ENCODE measurements at places on chromosomes 16 and 17. TPM values are rescaled to one million over a fixed set of nuclear protein-coding genes. Genes with fewer than 3 reads are reported as not detected.

DNA sequence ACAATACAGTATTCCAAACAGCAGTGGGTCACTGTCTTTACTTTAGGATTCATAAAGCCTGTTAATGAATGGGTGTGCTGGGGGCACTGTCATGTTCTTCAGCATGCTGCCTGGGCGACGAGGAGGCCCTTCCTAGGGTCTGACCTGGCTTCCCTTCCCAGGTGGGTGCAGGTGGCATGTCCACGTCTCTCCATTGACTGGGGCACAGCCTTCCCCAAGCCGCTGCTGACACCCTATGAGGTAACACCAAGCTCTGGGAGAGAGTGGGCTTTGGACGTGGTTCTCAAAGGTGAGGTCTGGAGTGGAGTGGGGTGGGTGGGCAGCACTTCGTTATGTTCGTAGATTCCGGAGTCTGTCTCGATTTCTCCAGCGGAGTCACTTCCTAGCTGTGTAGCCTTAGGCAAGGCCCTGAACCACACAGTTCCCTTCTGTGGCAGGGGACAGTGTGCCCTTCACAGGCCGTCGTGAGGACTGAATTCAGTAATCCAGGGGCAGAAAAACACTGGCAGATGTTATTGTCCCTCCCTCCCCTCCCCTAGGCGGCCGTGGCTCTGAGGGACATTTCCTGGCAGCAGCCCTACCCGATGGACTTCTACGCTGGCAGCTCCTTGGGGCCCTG lies 771 bp upstream of the OVCA2 start:
- H3K27ac ChIP-seq, result peak overlapping the region; percentile 89
- peaks cover 19% of the 10 kb centered on the region for H3K36me3 ChIP-seq

NUPR1 gene
- total RNA-seq, result not detected

DNA sequence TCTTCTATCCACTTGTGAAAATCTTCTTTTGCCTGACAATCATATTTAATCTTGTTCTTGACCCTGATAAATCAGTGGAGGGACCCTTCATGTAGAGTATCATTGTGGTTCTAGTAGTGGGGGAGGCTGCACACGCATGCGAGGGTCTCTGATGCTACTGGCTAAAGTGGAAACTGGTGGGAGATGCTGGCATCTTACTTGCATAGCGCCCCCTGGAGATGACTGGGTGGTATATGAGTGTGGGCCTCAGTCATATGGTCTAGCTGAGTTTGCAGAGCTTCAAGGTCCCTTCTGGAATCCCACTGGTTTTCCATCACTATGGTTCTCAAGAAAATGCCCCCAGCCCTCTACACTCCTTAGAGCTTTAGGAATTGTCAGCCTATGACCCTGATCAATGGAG lies 236.4 kb upstream of the AXIN2 start:
- no peaks in the 10 kb centered on the region for H3K4me1 ChIP-seq
- H3K4me3 ChIP-seq, result no peak overlapping the region
- H3K36me3 ChIP-seq, result peaks cover 8% of the 10 kb centered on the region
- DNase-seq, result no peak
- no peaks in the 10 kb centered on the region for H3K27me3 ChIP-seq

TP53TG3F gene
- not detected for total RNA-seq

MYH1 gene
- not detected for total RNA-seq

GRCh38 chr16:68328151-68328859 lies 17.5 kb downstream of the PRMT7 start:
- peaks cover 9% of the 10 kb centered on the region for H3K36me3 ChIP-seq
- no peak overlapping the region for H3K4me3 ChIP-seq
- peaks cover 16% of the 10 kb centered on the region for H3K4me1 ChIP-seq
- no peaks in the 10 kb centered on the region for H3K27me3 ChIP-seq
- DNase-seq, result peak; percentile 65

DNA sequence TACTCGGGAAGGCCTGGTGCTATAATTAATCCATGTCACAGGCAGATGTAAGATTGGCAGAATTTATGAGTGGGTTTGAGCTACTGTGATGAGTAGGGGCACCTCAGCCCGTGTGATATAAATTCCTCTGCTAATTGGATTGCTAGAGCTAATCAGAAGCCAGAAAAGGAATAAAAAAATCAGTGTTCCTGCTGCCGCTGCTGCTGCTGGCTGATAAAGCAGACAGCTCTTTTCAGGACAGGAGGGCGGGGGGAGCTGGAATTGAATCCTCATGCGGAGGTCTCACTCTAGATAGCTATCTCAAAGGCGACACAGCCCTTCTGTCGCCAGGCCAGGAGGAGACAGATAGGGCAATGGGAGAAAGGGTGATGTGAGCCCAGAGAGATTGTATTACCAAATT lies 182.7 kb upstream of the ZFHX3 start:
- peaks cover 24% of the 10 kb centered on the region for H3K27me3 ChIP-seq
- H3K4me1 ChIP-seq, result peaks cover 32% of the 10 kb centered on the region
- no peak overlapping the region for H3K4me3 ChIP-seq
- no peak for DNase-seq
- H3K27ac ChIP-seq, result no peak overlapping the region

- H3K27ac ChIP-seq, result no peak overlapping the region
- H3K36me3 ChIP-seq, result peaks cover 9% of the 10 kb centered on the region
- no peaks in the 10 kb centered on the region for H3K27me3 ChIP-seq
- H3K4me3 ChIP-seq, result no peak overlapping the region
These were observed 395 bp downstream of the STXBP4 start for GRCh38 chr17:54968988-54969332.

DNA sequence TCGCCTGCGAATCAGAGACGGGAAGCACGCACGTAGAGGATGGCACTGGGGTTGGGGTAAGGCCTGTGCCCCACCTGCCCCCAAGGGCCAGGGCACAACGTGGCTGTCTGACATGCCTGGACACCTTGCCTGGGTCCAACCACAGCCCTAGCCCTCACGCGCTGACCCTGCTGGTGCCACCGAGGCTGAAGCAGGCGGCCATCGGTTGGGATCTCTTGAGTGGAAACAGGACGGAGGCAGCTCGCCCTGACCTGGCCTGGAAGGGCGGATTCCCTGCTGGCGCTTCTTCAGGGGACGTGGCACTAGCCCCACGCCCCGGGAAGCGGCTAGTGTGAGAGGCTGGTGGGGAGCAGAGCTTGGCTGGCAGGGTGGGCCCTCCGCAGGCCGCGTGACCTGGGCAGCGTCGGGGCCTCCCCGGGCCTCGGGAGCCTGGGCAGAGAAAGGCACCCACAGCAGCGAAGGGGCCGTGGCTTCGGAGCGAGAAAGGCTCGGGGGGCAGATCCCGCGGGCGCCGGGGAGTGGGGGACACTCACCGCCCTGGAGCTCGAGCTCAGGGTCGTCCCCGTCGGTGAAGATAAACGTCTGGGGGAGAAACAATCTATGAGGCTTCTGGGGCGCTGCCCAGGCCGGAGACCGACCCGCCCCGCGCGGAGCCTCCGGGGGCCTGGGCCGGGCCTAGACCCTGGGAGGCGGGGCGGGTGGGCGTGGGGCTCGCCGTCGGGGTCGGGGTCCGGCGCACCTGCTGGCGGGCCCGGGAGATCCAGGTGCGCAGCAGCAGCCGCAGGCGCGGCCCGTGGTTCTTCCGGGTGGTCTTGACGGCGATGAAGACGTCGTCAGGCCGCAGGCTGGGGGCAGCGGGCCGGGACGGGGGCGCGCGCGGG lies 610 bp downstream of the RFNG start:
- H3K27me3 ChIP-seq, result no peaks in the 10 kb centered on the region
- DNase-seq, result no peak
- peak overlapping the region; percentile 91 for H3K27ac ChIP-seq
- H3K36me3 ChIP-seq, result peaks cover 10% of the 10 kb centered on the region
- H3K4me3 ChIP-seq, result peak overlapping the region; percentile 88
- H3K4me1 ChIP-seq, result peaks cover 9% of the 10 kb centered on the region

- no peaks in the 10 kb centered on the region for H3K36me3 ChIP-seq
- H3K27me3 ChIP-seq, result peaks cover 45% of the 10 kb centered on the region
- peak overlapping the region; percentile 64 for H3K27ac ChIP-seq
- no peak overlapping the region for H3K4me3 ChIP-seq
- no peak for DNase-seq
- H3K4me1 ChIP-seq, result peaks cover 39% of the 10 kb centered on the region
These were observed 62.8 kb upstream of the CIBAR2 start for GRCh38 chr16:85174871-85175723.

ELOB gene
- 207 TPM for total RNA-seq

CDH1 gene
- total RNA-seq, result 545 TPM

GRCh38 chr16:89060207-89060794 lies 33.4 kb upstream of the ACSF3 start:
- H3K27ac ChIP-seq, result no peak overlapping the region
- peaks cover 17% of the 10 kb centered on the region for H3K27me3 ChIP-seq
- no peak for DNase-seq
- H3K4me1 ChIP-seq, result no peaks in the 10 kb centered on the region
- no peaks in the 10 kb centered on the region for H3K36me3 ChIP-seq
- no peak overlapping the region for H3K4me3 ChIP-seq

DNA sequence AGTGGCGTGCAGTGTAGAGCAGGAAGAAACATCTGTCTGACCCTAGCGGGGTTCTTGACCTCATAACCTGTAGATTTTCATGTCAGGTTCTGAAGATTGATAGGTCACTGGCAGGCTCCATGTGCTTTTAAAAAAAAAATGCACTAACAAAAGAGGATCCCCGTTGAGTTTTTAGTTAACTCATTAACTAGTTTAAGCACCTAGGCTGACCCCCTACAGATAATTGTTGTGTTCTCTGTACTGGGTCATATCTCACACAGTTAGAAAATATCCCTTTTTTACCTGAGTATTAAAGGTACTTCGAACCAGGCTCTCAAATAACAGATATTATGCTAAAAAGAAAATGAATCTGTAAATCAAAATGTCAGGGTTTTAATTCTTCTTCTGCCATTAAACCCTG lies 676.6 kb downstream of the CDH11 start:
- peaks cover 12% of the 10 kb centered on the region for H3K4me1 ChIP-seq
- no peak for DNase-seq
- H3K27ac ChIP-seq, result no peak overlapping the region
- no peak overlapping the region for H3K4me3 ChIP-seq
- no peaks in the 10 kb centered on the region for H3K27me3 ChIP-seq

- H3K36me3 ChIP-seq, result no peaks in the 10 kb centered on the region
- H3K27ac ChIP-seq, result peak overlapping the region; percentile 76
- DNase-seq, result no peak
- H3K4me3 ChIP-seq, result peak overlapping the region; percentile 67
These were observed 12.7 kb upstream of the N4BP1 start for GRCh38 chr16:48622456-48623303.

ZFP3 gene
- 1.3 TPM for total RNA-seq

DNA sequence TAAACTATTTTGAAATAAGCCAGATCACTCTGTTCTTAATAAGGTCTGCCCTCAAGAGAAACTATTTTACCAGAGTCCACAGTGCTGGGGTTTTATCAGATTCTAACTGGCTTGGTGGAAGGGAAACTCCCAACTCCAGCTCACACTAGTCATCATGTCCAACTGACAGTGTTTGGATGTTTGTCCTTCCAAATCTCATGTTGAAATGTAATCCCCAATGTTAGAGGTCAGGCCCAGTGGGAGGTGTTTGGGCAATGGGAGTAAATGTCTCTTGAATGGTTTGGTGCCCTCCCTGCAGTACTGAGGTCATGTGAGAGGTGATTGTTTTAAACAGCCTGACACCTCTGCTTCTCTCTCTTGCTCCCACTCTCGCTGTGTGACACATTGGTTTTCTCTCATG lies 1301.0 kb upstream of the CDH8 start:
- no peaks in the 10 kb centered on the region for H3K27me3 ChIP-seq
- no peak for DNase-seq
- no peak overlapping the region for H3K27ac ChIP-seq
- no peak overlapping the region for H3K4me3 ChIP-seq

IGFBP4 gene
- 3.6 TPM for total RNA-seq

DNA sequence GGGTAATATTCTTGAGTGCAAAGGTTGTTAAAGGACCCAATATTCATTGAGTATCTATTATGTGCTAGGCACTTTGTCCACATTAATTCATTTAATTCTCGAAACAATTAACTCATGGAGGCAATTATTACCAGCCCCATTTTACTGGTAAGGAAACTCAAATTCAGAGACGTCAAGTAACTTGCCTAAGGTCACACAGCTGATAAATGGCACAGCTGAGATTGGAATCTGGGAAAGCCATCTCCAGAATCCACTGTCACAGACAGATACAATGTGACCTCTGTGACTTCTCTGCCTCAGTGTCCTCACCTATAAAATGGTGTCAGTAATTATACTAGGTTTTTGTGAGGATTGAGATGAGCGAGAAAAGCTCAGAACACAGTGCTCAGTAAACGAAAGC lies 320.8 kb upstream of the ZFHX3 start:
- H3K4me1 ChIP-seq, result peaks cover 3% of the 10 kb centered on the region
- peaks cover 56% of the 10 kb centered on the region for H3K27me3 ChIP-seq
- no peaks in the 10 kb centered on the region for H3K36me3 ChIP-seq
- H3K4me3 ChIP-seq, result no peak overlapping the region
- H3K27ac ChIP-seq, result no peak overlapping the region

DNA sequence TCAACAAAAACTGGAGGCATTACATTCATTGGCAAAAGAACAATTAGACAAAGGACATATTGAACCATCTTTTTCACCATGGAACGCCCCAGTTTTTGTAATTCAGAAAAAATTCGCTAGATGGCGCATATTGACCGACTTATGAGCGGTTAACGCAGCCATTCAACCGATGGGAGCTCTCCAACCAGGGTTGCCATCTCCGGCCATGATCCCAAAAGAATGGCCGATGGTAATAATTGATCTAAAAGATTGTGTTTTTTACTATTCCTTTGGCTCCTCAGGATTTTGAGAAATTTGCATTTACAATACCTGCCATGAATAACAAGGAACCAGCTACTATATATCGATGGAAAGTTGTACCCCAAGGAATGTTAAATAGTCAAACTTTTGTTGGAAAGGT lies 21.4 kb downstream of the ALOX15B start:
- no peak overlapping the region for H3K4me3 ChIP-seq
- DNase-seq, result peak; percentile 45
- no peaks in the 10 kb centered on the region for H3K36me3 ChIP-seq
- no peak overlapping the region for H3K27ac ChIP-seq
- peaks cover 82% of the 10 kb centered on the region for H3K27me3 ChIP-seq

- no peak overlapping the region for H3K27ac ChIP-seq
- no peak for DNase-seq
- H3K4me1 ChIP-seq, result peaks cover 41% of the 10 kb centered on the region
- no peaks in the 10 kb centered on the region for H3K27me3 ChIP-seq
These were observed 38.9 kb downstream of the MRTFB start for GRCh38 chr16:14109782-14110727.

- peaks cover 21% of the 10 kb centered on the region for H3K4me1 ChIP-seq
- peak overlapping the region; percentile 41 for H3K27ac ChIP-seq
- peaks cover 5% of the 10 kb centered on the region for H3K36me3 ChIP-seq
- DNase-seq, result no peak
These were observed 26.1 kb downstream of the GLG1 start for GRCh38 chr16:74580833-74581232.

GRCh38 chr16:13070268-13070667 lies 168.9 kb downstream of the SHISA9 start:
- no peak for DNase-seq
- no peak overlapping the region for H3K4me3 ChIP-seq
- no peaks in the 10 kb centered on the region for H3K36me3 ChIP-seq
- H3K27me3 ChIP-seq, result no peaks in the 10 kb centered on the region
- peak overlapping the region; percentile 7 for H3K27ac ChIP-seq

PERCC1 gene
- 7.1 TPM for total RNA-seq

CCL11 gene
- total RNA-seq, result not detected

SCGB1C2 gene
- total RNA-seq, result not detected
